ENCODE measurements at places on chromosomes 12 and 14.

GRCh38 chr14:75430116-75430515 lies 2.3 kb downstream of the JDP2 start:
- no peak for DNase-seq

- DNase-seq = no peak
Measured at GRCh38 chr12:123034022-123034541, 53.6 kb downstream of the ARL6IP4 start.

- no peak for DNase-seq
Measured at GRCh38 chr14:49424436-49425331, 161.5 kb downstream of the RPS29 start.

DNA sequence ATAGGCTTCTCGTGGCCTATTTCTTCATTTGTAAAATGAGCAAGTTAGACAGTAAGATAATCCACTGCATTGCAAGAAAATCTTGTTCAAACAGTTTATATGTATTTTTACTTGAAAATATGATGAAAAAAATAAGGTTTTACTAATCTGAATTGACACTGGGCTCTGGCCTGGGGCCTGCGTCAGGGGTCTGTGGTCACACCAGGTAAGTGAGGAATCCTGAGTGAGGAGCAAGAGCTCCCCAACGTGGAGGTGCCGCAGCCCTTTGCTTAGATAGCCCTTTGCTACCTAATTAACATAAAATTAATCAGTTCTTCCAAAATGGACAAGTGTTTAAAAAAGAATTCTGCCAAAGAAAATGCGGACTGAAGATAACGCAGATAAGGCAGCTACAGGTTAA lies 39.1 kb upstream of the STAB2 start:
- no peak for DNase-seq

GRCh38 chr14:105290621-105291346 lies 10.0 kb downstream of the BRF1 start:
- no peak for DNase-seq

DNA sequence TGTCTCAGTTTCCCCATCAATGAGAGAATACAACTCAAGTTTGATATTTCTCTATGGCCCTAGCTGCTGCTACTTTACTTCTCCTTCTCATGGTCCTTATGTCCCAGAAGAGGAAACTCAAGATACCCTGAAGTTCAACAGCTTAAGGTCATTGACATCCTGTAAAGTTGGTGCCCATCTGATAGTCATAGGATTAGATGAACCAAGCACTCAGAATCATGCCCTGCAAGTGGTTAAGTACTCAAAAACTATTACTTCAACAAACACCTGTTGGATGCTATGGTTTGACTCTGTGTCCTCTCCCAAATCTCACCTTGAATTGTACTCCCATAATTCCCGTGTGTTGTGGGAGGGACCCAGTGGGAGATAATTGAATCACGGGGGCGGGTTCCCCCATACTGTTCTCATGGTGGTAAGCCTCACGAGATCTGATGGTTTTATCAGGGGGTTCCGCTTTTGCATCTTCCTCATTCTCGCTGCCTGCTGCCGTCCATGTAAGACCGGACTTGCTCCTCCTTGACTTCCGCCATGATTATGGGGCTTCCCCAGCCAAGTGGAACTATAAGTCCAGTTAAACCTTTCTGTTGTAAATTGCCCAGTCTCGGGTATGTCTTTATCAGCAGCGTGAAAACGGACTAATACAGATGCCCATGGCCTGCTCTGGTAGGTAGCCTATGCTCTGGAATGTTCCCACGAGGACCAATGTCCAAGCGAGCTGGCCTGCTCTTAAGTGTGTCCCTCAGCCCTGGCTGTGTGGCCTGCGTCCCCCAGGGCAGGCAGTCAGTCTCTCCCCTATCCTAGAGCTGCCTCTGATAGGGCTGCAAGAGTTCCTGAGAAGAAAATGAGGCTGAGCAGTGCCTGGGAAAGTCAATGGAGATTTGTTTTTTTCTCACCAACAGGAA lies 18.1 kb downstream of the CAMKK2 start:
- DNase-seq = no peak

- DNase-seq = no peak
Measured at GRCh38 chr12:50690925-50691324, 73.0 kb upstream of the ATF1 start.

DNA sequence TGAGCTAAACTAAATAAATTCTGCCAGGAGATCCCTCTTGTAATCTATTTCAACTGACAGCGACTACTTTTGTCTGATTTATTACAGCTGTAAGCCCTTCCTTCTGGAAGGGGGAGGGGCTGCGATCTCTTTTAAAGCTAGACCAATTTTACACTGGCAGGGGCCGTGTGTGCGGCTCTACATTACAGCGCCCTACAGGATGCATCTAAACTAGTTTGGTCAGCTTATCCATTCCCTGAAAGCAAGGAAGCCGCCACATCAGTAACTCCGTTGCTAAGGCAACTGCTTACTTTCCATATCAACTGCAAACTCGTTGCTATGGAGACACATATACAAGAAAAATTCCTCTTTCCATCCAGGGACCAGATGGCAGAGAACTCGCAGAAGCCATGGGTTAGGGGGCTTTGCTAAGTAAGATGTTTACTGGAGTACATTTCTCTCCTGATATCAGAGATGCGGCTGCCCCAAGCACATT lies 17.4 kb downstream of the FOXN3 start:
- DNase-seq = peak; percentile 21

All from Caki2 (cell line).